Neuronal stem cell (in vitro differentiated cells): ENCODE measurements at places on chromosomes 1 and 21.

DNA sequence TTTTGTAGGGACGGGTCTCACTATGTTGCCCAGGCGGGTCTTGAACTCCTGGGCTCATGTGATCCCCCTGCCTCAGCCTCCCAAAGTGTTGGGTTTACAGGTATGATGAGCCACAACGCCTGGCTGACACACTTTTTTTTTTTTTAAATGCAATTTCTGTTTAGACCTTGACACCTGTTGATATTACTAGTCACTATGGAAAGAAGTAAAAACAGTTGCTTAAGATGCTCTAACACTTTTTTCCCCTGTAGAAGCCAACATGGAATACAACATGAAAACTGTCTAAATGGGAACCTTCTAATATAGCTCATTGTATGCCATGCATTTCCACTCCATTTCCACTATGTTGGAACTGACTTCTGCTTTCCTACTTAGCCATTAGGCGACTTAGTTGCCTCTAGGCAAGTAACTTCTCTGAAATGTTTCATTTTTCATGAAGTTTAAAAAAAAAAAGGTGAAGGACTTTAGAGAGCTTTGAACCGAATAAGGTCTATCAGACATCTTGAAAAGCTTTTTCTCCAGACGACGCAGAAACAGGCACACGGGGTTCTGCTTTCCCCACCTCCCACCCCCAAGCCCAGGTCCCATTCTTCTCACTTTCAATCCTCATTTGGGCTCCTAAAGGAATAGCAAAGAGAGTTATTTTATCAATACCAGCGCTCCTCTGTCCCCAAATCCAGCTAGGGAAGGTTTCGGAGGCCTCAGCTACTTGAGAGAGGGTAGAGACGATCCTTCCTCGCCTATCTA is 648 bp upstream of the DR1 start:
- no peak for DNase-seq

DNA sequence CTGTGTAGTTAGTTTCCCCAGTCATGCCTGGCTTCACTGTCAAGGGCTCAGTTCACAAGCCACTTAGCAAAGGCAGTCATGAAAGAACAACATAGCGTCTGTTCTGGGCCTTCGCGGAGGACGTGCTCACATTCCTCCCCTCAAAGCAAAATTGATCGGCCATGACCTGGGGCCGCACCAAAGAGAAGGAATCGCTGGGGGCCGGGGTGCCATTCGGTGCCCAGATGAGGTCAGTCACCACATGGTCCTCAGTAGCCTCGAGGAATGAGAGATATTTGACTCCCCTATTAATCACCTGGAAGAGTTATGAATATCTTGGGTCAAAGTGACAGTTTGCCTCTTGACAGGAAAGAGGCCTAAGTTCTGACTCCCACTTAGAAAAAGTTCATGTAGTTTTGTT is 251.1 kb upstream of the JUN start:
- no peak for DNase-seq

DNA sequence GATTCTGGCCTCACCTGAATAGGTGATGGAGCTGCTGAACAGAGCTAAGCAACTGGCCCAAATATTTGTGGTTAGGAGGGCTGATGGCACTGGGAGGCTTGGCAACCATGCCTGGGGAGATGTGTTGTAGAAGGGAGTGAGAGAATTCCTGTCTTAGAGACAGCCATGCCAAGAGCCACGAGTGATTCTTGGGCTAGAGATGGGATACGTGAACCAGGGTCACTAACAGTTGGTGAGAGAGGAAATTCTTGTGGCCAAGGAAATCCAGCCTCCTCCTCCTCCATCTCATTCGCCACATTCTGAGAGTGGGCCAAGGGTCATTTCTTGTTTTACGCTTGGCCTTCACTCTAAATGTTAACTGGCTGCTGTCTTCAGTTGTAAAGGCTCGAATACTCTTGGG is 46.3 kb downstream of the NGF start:
- DNase-seq = no peak

DNA sequence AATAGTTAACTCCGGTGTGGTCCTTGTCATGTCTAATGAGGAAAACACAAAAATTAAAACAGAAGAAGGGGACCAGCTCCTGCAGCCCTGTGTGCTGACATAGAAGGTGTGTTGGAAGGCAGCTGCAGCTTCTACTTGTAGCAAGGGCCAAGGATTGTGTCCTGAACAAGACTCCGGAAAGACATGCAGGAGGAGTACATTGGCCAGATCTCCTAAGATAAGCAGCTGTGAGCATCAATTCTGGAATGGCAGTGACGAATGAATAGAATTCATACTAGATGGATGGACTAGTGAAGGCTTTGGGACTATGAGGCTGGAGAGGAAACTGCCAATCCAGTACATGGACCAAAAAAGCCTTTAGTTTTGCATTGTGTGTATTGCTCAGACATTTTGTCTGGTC is 19.3 kb downstream of the RPS6KA1 start:
- DNase-seq = no peak

DNA sequence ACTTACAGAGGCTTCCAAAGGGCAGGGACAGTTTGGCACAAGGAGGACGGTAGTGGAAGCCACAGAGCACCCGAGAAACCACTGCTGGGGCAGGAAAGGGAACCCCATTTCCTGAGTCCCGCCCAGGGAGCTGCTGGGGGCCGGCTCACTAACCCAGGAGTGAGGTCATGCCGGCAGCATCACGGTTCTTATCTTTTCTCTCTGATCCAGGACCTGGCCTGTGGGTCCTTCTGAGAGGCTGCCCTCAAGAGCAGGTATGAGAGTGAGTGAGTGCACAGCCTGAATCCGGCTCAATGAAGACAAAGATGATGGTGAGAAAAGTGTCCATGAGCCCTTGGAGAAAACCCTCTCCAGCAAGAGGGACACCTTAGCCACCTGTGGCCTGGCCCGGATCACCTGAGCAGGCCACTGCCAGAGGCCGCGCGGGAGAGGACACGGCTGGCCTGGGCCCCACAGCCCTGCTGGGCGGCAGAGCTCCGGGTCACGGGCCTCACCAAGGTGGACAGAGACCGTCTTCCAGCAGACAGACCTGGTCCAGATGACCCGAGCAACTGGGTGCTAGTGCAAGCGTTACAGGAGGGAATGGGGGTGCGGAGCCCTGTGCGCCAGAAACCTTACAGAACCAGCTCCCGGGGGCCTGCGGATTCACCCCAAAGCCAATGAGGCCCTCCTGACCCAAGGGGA is 94.9 kb downstream of the RIPK4 start:
- no peak for DNase-seq

DNA sequence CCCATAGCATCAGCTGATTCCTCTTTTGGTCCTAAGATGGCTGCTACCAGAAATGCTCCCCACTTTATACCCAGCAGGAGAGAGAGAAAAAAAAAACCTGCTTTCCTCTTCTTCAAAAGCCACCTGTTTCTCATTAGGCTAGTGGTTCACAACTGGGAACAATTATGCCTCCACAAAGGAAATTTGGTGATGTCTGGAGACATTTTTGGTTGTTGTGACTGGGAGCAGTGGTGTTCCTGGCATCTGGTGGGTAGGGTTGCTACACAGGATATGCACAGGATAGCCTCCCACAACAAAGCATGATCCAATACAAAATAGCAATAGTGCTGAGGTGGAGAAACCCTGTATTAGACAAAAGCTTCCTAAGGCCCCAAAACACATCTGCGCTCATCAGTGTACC is 38.5 kb upstream of the SGIP1 start:
- no peak for DNase-seq

DNA sequence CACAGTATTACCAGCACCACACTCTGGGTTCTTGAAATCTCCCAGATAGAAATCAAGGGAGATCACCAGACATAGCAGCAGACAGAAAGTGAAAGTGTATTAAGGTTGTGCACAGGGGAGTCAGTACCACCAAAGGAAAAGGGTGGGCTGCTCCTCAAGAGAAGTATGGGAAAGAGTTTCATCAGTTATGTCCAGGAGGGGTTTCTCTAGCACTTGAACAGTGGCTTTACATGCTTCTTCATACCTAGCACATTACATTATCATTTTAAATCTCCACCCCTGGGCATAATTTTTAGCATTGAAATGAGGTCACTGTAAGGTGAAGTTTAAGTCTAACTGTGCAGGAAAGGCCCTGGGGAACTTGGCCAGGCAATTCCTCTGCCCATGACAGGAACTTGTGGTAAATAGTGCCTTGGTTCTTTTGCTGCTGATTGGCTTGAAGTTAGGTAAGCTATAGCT is 601.0 kb downstream of the NUF2 start:
- DNase-seq = no peak

- no peak for DNase-seq
Observed at GRCh38 chr1:66383611-66384010, 150.3 kb upstream of the SGIP1 start.

DNA sequence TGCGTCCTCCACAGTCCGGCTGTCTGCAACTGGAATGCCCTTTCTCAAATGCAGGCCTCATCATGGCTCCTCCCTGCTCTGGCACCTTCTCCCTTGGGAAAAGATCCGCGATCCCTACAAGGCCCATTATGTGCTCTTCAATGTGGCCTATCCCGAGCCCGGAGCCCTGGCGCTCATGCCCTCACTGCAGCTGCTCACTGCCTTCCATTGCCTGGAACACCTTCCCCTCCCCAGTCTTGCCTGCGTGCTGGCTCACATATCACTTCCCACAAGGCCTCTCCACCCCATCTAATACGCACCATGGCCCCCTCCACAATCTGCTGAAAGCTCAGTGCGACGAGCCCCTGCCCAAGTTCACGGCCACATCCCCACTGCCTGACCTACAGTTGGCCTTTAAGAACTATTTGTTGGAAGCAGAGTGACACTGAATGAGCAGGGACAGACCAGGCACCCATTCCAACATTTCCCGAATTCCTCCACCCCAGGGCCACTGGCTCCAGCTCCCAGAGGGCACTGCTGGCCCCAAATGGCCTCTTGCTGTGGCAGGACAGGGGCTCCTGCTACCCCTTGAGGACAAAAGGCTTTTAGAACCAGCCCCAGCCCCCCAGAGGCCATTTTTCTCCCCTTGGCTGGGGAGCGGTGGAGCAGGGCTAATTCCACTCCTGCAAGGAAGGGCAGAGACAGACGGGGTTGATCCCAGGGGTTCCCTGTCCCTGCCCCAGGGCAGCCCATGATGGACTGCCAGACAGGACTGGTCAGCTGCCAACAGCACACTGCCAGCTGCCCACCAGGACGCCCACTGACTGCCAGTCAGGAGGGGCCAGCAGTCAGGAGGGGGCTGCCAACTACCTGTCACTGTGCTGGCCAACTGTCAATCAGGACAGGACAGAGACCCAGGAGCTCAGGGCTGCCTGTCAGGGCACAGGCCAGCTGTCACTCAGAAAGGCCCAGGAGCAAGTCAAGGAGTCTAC is 64.8 kb downstream of the DHRS3 start:
- DNase-seq = no peak

- no peak for DNase-seq
Observed at GRCh38 chr1:222788402-222789156, 26.3 kb upstream of the DISP1 start.

DNA sequence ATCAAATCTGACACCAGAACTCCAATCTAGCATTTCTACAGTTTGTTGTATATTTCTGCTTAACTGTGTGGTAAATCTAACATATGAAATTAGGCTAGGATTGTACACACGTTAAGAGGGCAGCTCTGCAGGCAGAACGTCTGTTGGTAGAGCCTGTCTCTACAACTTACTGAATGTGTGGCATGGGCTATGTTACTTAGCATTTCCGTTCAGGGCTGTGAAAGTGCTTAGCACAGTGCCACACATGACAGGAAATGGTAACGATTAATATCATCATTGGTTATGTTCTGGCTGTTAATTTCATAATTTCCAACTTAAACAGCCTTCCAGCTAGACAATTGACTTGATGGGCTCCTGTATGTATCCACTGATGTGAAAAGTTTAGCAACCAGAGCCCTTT is 9.6 kb upstream of the C8B start:
- no peak for DNase-seq

DNA sequence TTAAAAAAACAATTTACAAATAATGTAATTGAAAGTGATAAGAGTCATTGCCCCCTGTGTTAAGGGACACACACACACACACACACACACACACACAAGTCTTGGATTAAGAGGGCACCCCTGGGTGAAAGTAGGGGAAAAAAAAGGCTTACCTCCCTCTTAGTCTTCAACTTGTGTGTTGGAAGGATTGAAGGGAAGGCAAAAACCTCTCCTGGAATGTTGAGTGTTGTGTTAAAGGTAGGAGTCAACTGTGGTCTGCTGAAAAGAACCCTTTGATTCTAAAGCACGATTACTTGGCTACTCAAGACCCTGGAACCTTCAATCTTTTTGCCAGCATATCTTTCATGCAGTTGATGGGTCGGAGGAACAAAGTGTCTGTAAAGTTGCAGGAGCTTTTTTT is 6.4 kb downstream of the PBX1 start:
- no peak for DNase-seq

- no peak for DNase-seq
Observed at GRCh38 chr1:179142889-179143299, 61.0 kb downstream of the TOR3A start.

GRCh38 chr1:165539908-165540307 is 3.9 kb upstream of the LRRC52 start:
- DNase-seq = no peak

GRCh38 chr1:192580351-192580962 is 4.9 kb downstream of the RGS1 start:
- DNase-seq = no peak

GRCh38 chr1:86015375-86015774 is 141.2 kb downstream of the COL24A1 start:
- no peak for DNase-seq

- no peak for DNase-seq
Observed at GRCh38 chr1:63987628-63988024, 213.8 kb downstream of the ROR1 start.

- no peak for DNase-seq
Observed at GRCh38 chr21:31347435-31348032, 3.5 kb upstream of the TIAM1 start.

GRCh38 chr1:61620536-61620935 is 104.4 kb downstream of the TM2D1 start:
- no peak for DNase-seq

DNA sequence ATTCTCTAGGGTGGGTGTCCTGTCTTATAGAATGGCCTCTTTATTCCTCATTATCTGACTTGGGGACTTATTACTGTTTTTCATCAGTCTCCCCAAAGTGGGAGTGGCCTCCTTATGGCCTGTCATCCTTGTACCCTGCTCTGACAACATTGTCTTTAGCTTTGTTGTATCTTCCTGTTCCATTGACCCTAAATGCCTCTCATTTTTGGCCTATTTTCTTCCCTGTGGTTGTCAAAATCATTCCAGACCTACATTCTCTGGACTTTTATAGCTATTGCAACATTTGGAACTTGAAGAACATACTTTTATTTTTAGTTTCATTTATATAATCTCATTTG is 9.7 kb downstream of the SFT2D2 start:
- no peak for DNase-seq

DNA sequence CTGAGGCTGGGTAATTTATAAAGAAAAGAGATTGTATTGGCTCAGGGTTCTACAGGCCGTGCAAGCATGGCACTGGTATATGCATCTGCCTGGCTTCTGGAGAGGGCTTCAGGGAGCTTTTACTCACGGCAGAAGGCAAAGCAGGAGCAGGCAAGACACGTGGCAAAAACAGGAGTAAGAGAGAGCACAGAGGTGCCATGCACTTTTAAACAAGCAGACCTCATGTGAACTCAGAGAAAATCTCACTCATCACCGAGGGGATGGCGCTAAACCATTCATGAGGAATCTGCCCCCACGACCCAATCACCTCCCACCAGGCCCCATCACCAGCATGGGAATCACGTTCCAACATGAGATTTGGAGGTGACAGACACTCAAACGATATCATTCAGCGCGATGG is 400.7 kb upstream of the RUNX1 start:
- DNase-seq = no peak

GRCh38 chr1:177783051-177783450 is 186.8 kb downstream of the SEC16B start:
- DNase-seq = no peak
